ENCODE measurements at places on chromosomes 1 and 21. TPM values are rescaled to one million over a fixed set of nuclear protein-coding genes. Genes with fewer than 3 reads are reported as not detected.
A peak's percentile ranks its signal among the peaks of the same experiment; 100 is the strongest.

- no peak for DNase-seq
- no peaks in the 10 kb centered on the region for H3K27me3 ChIP-seq
- no peak overlapping the region for H3K4me3 ChIP-seq
Measured at GRCh38 chr1:21022279-21023040, 154.2 kb downstream of the EIF4G3 start.

Gene PTPN7
- not detected for total RNA-seq

Gene TTC22
- total RNA-seq, result 1.1 TPM

DNA sequence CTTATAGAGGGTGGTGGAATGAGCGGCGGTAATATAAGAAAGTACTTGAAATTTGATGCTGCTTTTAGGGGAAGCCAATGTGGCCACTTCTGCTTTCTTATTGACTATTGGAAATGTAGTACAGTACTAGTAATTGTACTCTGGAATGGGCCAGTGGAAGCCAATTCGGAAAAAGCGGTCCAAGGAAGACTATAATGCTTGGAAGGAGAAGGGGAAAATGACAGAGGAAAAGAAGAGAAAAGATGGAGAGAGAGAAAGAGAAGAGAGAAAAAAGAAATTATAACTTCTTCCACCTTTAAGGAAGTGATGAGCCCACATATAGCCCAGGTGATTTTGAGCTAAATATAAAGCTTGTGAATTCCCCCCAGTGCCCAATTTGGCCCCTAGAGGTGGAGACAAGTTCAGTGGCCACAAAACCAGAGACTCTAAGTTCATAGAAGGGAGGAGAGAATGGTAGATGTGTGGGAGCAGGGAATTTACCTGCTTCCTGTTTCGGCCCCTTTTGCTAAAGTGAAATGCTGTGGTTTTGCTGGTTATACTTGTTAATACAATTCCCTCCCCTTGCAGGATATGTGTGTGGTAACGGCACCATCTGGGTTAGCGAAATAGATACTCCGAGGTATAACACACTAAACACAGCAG lies 35.7 kb upstream of the DUSP10 start:
- H3K36me3 ChIP-seq, result no peaks in the 10 kb centered on the region
- H3K27ac ChIP-seq, result no peak overlapping the region
- DNase-seq, result no peak
- H3K4me3 ChIP-seq, result no peak overlapping the region

Gene BRDT
- not detected for total RNA-seq

- H3K4me3 ChIP-seq, result no peak overlapping the region
- no peaks in the 10 kb centered on the region for H3K27me3 ChIP-seq
- H3K4me1 ChIP-seq, result peaks cover 10% of the 10 kb centered on the region
- 0 out of 2 replicates have a peak overlapping the region, but pooled peaks have one; percentile 4 for H3K27ac ChIP-seq
- no peaks in the 10 kb centered on the region for H3K36me3 ChIP-seq
Measured at GRCh38 chr1:172360511-172360910, 60.0 kb upstream of the C1orf105 start.

GRCh38 chr1:158943059-158943458 lies 11.7 kb downstream of the PYHIN1 start:
- H3K27ac ChIP-seq, result no peak overlapping the region
- H3K4me1 ChIP-seq, result no peaks in the 10 kb centered on the region
- no peak for DNase-seq
- H3K27me3 ChIP-seq, result no peaks in the 10 kb centered on the region

DNA sequence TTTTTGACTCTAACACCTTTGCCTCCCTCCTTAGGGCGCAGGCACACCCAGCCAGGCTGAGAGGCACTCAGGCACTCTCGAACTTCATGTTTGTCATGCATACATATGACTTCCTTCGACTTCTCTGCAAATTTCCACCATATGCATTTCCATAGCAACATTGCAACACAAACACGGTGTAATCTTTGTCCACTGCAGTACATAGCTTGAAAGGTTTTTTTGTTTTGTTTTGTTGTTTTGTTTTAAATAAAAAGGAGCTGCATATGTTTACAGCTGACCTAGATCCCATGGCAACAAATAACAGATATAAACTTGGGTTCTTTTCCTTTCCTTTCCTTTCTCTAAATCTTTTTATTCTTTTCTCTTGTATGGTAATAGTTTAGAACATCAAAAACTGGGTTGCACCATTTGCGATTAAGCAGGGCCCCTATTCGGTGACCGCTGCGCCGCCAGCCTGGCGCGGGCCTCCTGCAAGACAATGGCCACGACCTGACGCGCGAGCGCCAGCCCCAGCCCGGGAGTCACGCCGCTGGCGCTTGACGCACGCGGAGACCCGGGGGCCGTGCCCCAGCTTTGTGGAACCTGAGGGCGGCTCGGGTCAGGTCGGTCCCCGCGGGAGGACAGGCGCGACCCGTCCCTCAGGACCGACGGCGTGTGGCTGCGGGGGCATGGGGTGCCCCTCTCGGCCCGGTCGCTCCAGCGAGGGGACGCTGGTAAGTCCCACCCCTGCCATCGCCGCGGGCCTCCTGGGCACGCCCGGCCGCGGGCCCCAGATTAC lies 35.2 kb downstream of the CCN1 start:
- no peaks in the 10 kb centered on the region for H3K4me1 ChIP-seq
- H3K4me3 ChIP-seq, result no peak overlapping the region
- H3K27ac ChIP-seq, result no peak overlapping the region
- no peaks in the 10 kb centered on the region for H3K36me3 ChIP-seq

Gene SEMA4A
- total RNA-seq, result 7.3 TPM

Gene SMYD2
- 5.2 TPM for total RNA-seq

Gene S100A7A
- total RNA-seq, result not detected

GRCh38 chr1:55827350-55827749 lies 612.2 kb upstream of the USP24 start:
- no peak for DNase-seq
- no peak overlapping the region for H3K27ac ChIP-seq
- no peaks in the 10 kb centered on the region for H3K4me1 ChIP-seq
- H3K4me3 ChIP-seq, result no peak overlapping the region

DNA sequence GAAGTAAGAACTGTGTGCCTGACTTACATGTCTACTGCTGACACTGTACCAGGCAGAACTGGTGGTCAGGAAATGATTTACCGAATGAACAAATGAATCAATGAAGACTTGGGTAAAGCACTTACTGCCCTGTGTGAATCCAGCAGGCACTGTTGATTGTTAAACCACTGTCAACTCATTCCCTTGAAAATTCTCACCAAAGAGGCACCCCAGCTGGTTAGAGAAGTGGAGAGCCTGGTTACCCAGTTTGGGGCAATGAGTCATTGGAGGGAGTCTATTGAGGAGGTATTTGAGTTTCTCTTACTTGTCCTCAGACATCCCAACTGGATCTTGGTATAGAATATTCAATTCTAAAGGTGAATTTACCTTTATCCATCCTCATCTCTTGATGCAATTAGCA lies 34.2 kb downstream of the JUN start:
- no peaks in the 10 kb centered on the region for H3K27me3 ChIP-seq
- no peaks in the 10 kb centered on the region for H3K4me1 ChIP-seq
- no peak for DNase-seq
- H3K36me3 ChIP-seq, result no peaks in the 10 kb centered on the region
- no peak overlapping the region for H3K4me3 ChIP-seq
- H3K27ac ChIP-seq, result no peak overlapping the region

DNA sequence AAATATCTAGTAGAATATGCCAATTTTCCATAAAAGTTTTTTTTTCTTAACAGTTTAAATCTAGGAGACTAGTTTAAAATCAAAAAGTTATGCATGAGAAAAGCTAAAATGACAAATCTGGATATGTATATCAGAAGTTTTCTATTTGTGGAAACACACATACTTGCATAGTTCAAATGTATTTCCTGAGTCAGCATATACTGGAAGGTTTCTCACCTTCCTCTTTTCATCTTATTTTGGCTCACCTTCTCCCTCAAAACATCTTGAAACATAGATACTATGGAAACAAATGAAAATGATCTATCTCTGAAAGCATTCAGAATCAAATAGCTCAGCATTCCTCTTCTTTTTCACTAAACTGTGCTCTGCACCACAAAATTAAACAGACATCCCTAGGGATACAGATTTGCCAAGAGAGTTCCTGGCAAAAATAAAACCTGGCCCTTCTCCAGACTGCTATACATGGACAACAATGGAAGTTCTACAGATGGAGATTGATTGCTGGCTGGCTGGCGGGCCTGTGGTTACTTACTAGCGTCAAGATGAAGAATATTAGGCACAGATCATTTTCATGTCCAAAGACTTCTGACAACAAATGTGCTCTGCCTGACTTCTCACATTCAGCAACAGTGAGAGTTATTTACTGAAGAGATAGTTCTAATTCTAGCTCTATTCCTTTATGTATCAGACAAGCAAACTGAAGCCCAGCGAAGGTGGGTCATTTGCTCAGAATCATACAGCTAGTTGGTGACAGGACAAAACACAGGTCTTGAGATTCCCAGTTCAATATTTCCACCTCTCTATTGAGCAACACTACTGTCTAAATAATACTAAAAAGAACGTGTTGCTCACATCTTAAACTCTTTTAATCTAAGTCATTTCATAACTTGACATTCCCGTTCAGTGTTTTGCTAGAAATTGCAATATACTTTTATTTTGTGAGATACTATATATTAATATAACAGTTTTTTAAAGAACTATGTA lies 26.6 kb downstream of the DIPK1A start:
- no peak overlapping the region for H3K4me3 ChIP-seq
- no peak overlapping the region for H3K27ac ChIP-seq
- H3K27me3 ChIP-seq, result no peaks in the 10 kb centered on the region
- no peaks in the 10 kb centered on the region for H3K36me3 ChIP-seq
- DNase-seq, result no peak

Gene CAMSAP2
- 27.6 TPM for total RNA-seq

Gene LAMB3
- 0.67 TPM for total RNA-seq
